MV-4-11 (cell line): ENCODE measurements at places on chromosomes 1 and 21.

DNA sequence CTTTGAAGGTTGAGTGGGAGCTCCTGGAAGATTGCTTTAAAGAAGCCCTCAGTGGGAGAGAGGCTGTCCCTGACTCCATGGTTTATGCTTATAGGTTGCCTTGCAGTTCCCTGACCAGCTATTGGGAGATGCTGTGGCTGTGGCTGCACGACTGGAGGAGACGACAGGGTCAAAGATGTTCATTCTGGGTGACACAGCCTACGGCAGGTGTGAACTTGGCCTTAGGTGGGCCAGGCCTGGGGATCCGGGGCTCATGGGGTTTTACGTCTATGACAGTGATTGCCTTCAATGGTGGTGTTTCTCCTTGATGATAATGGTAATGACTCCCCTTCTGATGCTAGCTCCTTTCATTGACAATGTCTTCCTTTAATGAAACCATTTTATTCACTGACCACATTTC is 692 bp downstream of the DPH2 start:
- no peak for DNase-seq

GRCh38 chr1:68188060-68188538 is 44.2 kb downstream of the WLS start:
- no peak for DNase-seq

GRCh38 chr21:45543371-45543709 is 1.1 kb upstream of the SLC19A1 start:
- no peak for DNase-seq

GRCh38 chr1:117838911-117839310 is 90.5 kb downstream of the GDAP2 start:
- no peak for DNase-seq

- no peak for DNase-seq
Measured at GRCh38 chr21:38929142-38929541, 123.4 kb downstream of the ETS2 start.

DNA sequence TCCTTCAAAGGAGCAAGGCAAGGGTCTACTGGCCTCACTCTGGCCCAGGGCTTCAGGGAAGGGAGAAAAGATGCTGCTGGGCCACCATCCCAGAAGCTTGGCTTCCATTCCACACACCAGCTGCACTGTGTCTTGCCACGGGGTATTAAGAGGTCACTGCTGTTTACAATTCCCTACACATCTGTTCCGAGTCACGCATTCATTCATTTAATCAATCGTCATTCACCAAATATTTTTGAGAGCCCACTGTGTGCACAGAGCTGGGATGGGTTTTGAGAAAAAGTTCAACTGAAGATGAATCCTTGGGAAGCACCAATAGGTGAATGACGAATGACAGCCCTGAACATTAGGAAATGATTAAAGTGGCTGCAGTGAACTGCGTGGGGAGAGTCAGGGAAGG is 101.7 kb downstream of the NAV1 start:
- no peak for DNase-seq

DNA sequence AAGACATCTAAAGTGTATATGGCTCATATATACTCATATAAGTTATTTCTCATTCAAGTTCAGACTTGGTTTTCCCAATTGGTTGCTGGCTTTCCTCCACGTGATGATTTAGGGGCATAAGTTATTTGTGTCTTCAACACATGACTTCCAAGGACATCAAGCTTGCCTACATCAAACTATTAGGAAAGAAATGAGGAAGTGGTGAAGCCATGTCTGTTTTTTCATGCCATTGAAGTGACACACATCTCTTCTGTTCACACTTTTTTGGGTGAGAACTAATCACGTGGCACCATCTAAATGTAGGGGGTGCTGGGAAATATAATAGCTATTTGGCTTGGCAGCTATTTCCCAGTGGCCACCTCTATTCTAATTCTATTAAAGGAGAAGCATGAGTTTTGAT is 282.1 kb downstream of the OMA1 start:
- peak; percentile 68 for DNase-seq

DNA sequence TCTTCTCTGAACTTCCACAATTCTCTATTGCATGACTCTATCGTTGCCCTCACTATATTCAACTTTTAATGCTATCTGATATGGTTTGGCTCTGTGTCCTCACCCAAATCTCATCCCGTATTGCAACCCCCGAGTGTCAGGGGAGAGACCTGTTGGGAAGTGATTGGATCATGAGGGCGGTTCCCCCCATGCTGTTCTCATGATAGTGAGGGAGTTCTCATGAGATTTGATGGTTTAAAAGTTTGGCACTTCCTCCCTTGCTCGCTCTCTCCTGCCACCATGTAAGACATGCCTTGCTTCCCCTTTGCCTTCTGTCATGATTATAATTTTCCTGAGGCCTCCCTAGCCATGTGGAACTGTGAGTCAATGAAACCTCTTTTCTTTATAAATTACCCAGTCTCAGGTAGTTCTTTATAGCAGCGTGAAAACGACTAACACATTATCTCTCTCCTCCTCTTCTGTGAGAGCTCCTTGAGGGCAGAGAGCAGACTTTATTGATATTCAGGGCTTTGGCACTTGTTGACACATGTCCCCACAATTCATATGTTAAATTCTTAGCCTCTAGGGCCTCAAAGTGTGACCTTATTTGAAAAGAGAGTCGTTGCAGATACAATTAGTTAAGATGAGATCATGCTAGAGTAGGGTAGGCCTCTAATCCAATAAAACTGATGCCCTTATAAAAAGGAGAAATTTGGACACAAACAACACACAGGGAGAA is 52.1 kb downstream of the ADCY10 start:
- no peak for DNase-seq

DNA sequence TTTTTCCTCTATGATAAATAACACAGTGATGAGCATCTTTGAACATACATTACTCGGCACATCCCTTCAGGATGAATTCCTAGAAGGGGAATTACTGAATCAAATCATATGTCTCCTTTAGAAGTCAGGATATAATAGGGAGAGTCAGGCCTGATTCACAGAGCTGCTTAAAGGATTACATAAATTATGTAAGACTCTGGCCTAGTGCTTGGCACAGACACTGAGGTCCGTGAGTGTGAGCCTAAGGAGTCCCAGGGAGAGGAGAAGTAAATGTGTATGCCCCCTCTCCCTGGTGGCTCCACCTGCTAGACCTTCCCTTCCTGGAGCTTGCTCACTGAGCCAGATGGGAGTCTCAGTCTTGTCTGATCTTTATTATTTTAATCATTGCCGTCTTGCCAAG is 8.6 kb upstream of the FOXE3 start:
- DNase-seq, result no peak
